ENCODE measurements at places on chromosomes 12 and 14. TPM values are rescaled to one million over a fixed set of nuclear protein-coding genes. Genes with fewer than 3 reads are reported as not detected.

DNA sequence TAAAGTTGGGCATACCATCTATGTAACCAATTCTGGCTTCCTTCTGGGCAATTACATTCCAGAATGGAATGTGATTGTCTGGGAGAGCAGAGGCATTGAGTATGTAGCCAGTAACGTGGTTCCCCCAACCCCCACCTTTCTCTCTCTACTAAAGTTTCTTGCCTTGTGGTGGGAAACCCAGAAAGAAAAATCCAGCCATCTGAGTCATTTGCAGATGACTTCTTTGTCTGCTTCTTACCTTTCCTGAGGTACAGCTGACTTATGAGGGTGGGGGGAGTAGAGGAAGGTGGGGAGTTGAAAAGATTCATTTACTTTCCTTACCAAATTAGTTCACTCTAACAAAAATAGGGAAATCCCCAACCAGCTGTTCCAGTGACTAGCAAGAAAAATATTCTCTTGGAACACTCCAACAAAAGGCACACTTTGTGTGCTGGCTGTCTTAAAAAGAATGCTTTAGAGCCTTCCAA, 112.1 kb upstream of the FRMD6 start:
- DNase-seq, result no peak

GRCh38 chr14:67526181-67526580, 6.9 kb upstream of the PLEKHH1 start:
- no peak for DNase-seq

DNA sequence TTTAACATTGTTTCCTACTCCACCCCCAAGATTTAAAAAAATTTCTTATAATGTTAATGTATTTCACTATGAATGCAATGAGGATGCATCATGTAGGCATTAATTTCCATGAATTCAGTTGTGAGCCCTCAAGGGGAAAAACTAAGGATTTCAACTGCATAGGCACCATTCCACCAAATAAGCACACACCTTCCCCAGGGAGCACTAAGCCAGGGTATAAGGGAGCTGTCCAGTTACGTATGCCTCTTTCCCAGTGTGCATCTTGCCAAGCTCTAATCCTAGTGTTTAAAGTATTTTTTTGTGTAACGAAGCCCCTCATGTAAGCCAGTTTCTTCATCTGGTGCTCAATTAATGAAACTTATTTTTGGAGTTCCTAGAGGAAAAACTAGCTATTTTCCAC, 6.6 kb downstream of the FERMT2 start:
- no peak for DNase-seq

GRCh38 chr12:102960766-102961465, 3.4 kb downstream of the ASCL1 start:
- no peak for DNase-seq

The SLC25A21 gene
- total RNA-seq, result not detected

The SIX1 gene
- not detected for total RNA-seq
